ENCODE measurements at places on chromosomes 4 and X.

GRCh38 chrX:112651766-112652165 lies 28.0 kb downstream of the LHFPL1 start:
- DNase-seq: no peak

DNA sequence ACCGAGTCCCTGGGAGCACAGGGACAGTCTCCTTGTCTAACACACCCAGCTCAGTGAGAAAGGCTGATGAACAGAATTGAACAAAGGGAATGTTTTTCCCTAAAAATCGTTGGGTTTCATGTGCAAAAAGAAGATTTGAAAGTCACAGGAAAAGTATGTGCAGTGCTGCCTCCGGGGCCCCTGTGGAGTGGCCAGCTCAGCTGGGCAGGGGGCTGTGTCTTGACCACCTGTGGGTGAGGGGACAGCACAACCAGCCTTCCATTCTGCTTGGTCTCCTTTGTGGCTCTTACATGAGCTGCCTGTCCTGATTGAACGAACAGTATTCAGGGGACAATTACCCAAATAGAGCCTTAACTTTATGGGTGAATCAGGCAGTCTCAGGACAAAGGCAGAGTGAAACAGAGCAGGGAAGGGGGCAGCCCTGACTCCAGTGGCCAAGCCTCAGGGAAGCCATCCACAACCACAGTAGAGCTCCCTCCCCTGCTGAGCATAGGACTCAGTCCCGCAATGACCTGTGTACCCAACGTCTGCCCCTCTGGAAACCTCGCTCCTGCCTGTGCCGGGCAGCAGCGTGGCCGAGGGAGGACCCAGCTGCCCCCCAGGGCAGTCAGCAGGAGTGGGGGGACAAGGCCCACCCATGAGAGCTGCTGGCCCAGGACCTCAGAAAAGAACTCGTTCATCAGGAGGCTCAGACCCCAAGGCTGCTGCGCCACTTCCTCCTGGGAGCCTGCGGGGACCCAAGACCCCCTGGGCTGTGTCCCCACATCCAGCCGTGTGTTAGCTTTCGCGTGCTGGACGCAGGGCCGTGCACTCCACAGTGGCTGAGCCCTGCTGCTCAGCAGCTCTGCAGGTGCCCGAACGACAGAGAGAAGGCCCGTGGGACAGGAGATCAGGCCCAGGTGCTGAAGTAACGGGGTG lies 59.6 kb upstream of the MXD4 start:
- DNase-seq: no peak

- DNase-seq: no peak
These were observed 34.7 kb downstream of the NOP14 start for GRCh38 chr4:2928242-2929176.

DNA sequence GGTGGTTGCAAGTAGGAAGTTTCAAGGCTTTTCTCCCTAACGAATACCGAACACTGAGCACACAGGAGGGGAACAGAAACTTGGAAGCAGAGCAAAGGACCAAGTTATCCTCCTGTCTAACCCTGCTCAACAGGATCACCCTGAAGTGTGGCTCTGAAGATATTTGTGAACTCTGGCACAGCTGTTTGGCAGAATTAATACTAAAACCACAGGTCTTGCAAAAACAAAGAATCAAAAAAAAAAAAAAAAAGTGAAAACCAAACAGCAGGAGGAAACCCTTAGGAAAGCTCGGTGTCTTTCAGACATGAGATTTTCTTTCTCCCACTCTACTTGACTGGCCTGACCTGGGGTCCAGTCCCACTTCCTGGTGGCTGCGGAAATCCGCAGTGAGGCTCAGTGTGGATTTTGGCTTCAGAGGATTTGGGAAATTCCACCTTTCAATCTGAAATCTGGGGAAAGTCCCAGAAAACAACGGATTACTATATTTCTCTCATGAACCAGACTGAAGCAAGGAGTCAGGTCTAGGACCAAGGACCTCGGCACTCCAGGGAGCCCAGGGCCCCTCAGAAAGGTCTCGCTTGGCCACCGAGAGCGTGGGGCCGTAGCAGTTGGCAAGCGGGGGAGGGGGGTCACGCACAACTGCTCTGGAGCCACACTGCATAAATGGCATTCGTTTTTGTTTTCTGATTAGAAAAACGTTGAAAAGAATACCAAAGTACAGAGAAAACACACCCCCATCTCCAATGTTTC lies 867 bp downstream of the TIFA start:
- no peak for DNase-seq

GRCh38 chr4:76058302-76058701 lies 16.2 kb upstream of the ART3 start:
- DNase-seq: no peak

DNA sequence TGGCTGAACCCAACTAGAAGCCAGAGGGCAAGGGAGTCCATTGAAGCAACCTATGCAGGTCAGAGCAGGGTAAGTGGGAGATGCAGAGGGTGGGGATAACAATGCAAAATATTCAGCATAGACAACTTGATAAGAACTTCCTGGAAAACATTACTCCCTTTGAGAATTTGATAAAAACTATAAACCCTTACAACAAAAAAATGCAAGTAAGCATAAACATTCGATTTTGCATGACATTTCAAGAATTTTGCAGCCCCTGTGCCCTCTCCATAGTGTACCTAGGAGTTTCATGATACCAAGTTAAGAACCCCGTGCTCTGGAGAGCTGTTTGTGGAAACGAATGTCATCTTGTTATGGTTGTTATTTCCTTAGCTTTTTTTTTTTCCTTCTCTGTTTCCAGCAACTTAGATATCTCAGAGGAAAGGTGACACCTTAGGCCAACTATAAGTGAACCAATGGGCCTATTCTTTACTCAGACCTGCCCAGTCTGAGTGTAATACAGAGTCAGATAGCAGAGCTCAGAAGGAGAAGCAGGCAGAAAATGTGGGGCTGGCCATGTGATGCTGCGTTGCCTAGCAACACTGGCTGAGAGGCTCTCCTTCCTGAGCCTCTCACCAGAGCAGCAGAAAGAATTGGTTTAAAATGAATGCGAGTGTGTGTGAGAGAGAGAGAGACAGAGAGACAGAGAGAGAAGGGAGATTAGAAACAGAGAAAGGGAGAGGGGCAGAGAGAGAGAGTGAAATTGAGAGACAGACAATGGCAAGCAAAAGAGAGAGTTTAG lies 36.7 kb upstream of the GABRQ start:
- no peak for DNase-seq
